LoVo (cell line): ENCODE measurements at places on chromosomes 6 and 20.

GRCh38 chr6:145199961-145200360 lies 535.4 kb downstream of the EPM2A start:
- no peak for DNase-seq

DNA sequence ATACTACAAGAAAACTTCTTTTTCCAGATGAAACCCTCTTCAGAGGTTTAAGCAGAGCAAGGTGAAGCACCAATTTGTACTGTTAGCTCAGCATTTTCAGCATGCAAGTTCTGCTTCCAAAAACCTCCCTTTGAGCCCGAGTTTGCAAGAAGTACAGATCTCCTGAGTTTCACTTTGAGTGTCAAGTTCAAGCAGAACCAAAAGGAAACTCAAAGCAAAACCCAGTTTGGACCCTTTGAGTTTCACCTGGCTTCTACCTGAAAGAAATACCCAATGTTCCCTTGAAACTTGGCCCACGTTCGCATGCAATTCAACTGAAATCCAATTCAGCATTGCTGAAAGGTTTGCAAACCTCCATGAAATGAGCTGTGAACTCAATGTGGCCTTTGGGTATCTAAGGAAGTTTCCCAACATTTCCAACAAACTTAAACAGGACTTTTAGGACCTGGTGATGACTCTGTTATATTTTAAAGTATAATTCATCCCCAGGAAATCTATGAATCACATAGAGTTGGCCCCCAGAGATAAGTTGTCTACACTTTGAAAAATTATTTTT lies 62.9 kb upstream of the HBS1L start:
- DNase-seq = no peak

GRCh38 chr6:28683945-28684538 lies 158.4 kb downstream of the GPX5 start:
- DNase-seq = peak; percentile 69

DNA sequence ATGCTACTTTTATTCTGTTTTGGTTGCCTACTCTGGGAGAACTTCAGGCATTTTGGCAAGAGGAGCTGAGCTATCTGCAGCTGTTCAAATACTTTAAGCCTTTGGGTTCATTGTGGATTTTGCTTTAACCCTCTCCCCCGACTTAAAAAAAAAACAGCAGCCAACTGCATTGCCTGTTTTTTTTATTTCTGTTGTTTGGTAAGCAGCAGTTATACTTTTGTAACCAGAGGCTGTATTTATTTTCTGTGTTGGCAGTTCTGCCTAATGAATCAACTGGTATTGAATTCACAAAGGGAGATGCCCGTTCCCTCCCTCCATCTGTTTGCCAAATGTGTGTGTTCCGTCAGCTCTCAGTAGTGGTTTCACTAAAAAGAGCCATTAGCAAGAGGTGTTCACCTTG lies 484.0 kb downstream of the UTRN start:
- no peak for DNase-seq

DNA sequence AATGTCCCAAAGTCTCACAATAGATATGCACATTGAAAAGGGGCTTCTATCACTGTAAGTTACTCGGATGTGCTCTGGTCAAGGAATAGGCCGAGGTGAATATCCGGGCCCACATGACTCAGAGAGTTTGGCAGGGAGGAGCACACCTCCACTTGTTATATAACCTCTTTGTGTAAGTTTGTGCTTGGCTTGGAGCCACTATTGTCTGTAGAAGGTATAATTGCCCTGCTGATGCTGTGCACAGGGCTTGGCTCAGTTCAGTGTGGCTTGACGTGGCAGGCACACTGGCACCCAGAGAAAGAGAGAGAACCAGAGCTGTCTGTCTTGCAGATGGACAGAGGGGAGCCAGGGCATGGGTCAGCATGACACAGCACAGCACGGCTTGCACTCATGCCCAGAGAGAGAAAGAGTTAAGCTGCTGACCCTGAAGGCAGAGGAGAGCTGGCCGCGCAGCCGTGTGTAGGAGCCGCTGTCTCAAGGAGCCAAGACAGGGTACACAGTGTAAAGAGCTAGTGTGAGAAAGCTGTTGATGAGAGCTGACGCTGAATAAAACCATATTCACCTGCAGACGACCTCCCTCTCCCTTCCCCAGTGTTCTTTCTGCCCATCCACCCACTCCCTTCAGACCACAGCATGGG lies 482.5 kb downstream of the C6orf118 start:
- no peak for DNase-seq

DNA sequence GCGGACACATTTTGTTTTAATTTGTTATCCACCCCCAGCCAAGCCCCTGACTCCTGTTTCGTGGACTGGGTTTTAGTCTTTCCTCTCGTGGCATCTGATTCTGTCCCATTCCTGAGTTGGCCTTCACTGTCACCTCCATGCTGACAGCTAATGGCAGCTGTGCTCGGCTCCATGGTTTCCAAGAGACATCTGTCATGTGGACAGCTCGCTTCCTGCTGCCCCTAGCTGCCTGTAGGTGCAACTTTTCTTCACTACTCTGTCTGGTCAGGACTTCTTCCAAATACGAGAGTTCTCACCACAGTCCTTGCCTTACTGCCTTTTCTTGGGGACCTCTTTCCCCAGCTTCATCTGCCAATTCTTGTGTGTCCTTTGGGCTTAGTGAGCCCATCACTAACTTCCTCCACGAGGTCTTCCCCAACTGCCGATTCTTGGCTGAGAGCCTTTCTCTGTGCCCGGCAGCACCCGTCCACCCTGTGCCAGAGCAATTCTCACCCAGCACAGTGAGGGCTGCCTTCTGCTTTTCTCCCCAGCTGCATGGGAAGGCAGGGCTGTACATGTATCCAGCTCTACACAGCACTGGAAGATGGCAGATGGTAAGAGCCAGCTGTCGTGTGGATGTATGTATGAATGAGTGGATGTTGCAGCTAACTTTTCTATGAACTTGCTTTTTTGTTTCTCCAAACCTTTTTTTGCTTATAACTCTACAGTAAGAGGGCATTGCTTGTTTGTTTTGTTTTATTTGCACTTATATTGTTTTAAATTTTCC lies 140.4 kb downstream of the F13A1 start:
- DNase-seq = no peak

DNA sequence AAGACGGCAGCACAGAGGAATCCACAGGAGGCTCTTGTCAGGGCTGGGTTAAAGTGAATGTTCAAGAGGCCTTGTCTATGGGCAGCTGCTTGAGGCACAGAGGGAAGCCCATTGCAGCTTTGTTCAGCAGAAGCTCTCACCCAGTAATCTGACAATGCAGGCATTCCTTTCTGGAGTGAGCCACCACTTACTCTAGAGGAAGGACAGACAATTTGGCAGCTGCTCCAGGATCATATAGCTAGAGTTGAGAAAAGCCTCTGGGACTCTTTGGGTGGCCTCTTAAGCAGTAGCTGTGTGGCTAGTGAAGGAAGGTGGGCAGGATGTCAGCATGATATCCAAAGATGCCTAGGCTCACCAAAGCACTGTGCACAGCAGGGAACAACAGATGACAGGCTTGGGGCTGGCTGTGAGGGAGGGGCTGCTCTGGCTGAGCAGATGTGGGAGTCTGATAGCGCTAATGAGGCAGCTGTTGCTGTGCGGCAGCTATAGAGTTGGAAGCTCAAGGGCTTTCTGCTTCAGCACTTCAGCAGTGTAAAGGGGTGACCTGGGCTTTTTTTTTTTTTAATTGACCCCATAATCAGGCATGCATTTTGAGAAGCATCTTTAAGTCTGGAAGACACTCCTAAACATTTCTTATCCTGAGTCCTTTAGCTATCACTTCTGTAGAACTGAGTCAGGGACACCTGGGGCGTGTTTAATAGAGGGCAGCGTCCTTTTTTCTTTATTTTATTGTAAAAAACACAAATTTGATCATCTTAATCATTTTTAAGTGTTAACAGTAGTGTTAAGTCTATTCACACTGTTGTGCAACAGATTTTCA lies 27.2 kb downstream of the CMTR1 start:
- DNase-seq = no peak

GRCh38 chr6:96611342-96611991 lies 48.5 kb downstream of the FHL5 start:
- no peak for DNase-seq

GRCh38 chr6:108728826-108729225 lies 119.4 kb upstream of the ARMC2 start:
- no peak for DNase-seq

- no peak for DNase-seq
Observed at GRCh38 chr6:102417368-102417998, 1024.0 kb downstream of the GRIK2 start.

- no peak for DNase-seq
Observed at GRCh38 chr6:143695130-143695968, 17.6 kb downstream of the PHACTR2 start.

DNA sequence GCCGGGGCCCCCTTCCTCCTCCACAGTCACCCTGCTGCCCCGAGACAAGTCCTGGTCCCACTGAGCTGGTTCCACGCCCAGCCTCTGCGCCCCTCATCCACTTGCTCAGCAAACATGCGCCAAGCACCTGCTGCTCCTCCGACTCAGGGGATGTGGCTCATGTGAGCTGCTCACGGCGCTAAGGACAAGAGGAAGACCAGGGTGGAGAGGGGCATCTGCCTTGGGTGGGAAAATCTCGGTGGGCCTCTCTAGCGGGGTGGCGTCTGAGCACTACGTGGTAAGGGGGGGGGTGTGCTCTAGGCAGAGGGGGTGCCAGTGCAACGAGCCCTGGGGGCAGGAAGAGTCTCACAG lies 4.5 kb downstream of the LAMA5 start:
- DNase-seq = no peak

DNA sequence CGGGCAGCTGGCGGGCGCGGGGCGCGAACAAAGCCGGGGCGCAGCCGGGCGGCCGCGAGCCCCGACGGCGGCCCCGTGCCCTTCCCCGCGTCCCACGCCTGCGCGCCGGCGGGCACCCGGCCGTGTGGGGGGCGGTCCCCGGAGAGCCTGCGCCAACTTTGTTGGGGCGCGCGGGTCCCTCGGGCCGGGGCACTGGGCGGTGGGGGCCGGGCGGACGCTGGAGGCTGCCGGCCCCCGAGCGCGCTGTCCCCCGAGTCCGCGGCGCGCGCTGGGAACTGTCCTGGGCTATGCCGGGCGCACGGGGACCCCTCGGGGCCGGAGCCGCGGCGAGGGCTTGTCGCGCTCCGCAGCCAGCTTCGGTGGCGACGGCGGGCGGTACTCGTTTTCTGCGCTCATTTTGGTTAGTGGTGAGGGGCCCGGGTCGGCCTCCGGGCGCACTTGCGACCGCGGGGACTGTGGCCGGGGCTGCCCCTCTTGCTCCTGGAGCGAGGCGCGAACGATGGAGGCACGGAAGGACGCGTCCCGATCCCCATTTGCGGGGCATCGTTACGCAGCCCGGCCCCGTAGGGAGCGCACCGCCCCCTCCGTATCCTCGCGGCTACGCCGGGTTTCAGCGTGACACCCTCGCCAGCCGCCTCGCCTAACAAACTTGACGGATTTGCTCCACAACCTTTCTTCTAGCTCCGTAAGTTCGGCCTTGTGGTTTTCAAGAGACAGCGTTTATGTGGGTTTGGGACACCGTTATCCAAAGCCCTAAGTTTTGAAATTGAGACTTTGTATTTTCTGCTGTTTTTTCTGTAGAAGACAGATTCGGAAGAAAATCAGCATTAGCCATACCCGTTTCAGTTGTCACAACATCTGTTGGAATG lies 622 bp downstream of the SS18L1 start:
- DNase-seq = peak; percentile 39

DNA sequence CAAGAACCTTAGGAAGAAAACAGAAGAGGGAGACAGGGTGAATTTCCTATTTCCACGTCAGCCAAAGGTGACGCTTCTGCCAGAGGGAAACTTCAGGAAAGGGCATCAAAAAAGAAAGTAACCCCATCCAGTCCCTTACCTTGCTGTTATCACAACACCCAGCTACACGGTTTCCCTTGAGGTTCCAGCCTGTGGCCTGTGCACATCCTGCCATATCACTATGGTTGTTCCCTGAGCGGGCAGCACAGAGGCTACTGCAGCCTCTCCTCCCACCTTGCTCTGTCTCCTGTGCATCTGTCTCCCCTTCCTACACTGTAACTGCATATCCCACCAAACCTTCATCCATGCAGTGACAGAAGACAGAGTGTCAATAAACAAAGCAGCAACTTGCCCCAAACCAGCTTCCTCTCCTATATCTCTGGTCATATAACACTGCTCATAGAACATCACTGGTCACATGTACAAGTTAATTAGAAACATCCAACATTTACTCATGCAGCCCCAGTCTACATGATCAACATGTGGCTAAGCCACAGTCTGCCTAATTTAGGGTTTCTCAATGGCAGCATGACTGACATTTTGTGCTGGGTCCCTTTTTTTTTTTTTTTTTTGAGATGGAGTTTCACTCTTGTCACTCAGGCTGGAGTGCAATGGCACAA lies 54.7 kb downstream of the GFOD1 start:
- DNase-seq = no peak

DNA sequence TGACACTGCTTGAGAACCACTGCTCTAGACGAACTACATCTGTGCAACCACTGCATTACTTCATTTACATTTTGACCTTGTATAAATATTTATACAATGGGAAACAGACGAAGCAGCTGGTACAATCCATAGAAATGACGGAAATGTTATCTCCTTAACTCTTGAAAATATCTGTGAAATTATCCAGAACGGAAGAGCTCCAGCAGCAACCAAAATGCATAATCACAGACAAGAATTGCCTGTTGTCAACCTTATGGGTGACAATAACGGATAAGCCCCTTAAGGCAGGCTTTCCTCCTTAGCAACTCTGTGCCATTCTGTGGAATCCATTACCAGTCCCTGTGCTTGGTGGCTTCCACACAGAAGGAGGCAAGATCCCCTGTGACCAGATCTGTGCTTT lies 115.4 kb downstream of the DTNBP1 start:
- no peak for DNase-seq

- no peak for DNase-seq
Observed at GRCh38 chr6:31383149-31383548, 20.2 kb upstream of the MICA start.

GRCh38 chr6:26123675-26123946 lies 36.4 kb downstream of the HFE start:
- DNase-seq = no peak

DNA sequence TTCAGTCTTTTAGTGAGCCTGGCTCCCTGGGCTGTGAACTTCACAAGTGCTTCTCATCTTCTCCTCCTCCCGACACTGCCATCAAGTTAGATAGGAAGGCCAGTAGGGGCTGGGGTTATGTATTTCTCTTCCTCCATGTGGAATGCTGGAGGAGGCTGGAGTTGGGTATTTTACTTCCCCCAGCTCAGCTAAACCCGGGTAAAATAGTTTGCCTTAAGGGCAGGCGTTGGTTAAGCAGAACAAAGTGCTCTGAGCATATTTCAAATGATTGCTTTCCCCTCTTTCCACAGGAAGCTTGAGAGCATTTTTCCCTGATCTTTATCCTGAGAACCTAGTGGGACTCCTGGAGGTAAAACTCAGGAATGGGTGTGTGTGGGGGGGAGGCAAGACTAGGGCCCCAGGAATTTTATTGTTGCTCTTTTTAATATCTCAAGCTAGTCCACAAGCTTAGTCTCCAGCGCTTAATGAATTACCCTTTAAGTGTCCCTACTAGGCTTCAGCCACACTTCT lies 16.9 kb upstream of the SUPT3H start:
- DNase-seq = no peak
